Psoas muscle (tissue), 8 donors: ENCODE measurements at places on chromosomes 5 and 9. TPM values are rescaled to one million over a fixed set of nuclear protein-coding genes. Genes with fewer than 3 reads are reported as not detected.

FBN2 gene
- 0.21 TPM for total RNA-seq

PFN3 gene
- total RNA-seq: not detected

HTR4 gene
- total RNA-seq: 0.46 TPM

PRLR gene
- 0.10 TPM for total RNA-seq

AGPAT2 gene
- 41.6 TPM for total RNA-seq

CDC25C gene
- not detected for total RNA-seq

FRMPD1 gene
- total RNA-seq: 4.9 TPM

CCDC152 gene
- 0.57 TPM for total RNA-seq
